Hematopoietic multipotent progenitor cell treated with erythropoietin and hydrocortisone succinate and interleukin-3 and kit ligand, for 15 days (in vitro differentiated cells): ENCODE measurements at places on chromosomes 6 and 20.

DNA sequence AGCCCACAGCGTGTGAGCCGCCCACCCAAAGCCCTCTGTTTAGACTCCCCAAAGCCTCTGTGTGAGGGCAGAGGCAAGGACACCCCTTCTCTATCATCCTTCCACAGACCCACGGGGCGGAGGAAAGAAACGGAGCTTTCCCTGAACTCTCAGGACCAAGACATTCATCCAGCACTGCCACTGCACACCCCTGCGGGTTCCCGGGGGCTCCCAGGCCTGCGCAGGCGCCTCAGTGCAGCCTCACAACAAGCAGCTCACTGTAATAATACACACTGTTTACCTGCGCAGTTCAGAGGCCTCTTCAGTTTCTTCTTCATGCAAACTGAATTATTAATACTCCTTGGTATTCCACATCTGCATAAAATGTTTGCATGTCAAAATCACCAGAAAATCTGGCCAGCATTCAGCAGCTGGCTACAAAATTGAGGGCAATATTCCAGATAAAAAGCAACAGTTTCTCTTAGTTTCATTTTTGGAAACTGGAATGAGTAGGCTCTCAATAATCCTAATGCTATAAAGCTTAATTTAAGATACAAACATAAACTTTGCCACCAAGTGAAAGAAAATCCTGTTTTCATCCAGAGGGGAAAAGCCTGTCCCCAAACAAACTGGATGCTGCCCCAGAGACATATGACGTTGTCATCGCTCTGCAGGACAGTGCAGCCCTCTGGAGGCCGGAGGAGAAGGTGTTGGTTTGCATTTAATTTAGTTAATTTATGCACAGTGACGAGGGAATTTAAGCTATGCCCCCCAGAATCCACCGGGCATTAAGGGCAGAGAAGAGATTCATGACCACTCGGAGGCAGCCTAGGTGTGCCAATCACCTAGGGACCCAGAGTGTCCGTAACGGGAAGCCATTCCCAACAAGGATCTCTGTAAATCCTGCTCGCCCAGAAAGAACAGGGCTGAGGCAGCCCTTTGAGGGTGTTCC, 45.3 kb downstream of the NINL start:
- no peak for DNase-seq

DNA sequence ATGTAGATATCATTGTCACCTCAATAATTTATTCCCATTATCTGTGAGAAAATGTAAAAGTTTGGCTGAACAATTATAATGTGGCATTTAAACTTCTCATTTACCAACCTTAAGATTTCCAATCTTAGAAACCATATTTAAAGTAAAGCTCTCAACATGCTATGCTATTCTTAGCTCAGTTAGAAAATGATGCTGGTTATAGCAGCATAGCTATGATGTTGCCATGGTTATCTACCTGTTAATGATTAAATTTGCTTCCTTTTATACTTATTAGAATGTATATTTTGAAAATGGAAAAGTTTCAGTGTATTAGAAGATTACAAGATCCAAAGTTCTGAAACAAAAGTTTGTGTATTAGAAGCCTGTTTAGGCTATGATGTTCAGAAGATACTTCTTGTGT, 110.1 kb downstream of the GPR63 start:
- no peak for DNase-seq

- no peak for DNase-seq
These were observed 1349.8 kb upstream of the GJE1 start for GRCh38 chr6:140782941-140783340.

DNA sequence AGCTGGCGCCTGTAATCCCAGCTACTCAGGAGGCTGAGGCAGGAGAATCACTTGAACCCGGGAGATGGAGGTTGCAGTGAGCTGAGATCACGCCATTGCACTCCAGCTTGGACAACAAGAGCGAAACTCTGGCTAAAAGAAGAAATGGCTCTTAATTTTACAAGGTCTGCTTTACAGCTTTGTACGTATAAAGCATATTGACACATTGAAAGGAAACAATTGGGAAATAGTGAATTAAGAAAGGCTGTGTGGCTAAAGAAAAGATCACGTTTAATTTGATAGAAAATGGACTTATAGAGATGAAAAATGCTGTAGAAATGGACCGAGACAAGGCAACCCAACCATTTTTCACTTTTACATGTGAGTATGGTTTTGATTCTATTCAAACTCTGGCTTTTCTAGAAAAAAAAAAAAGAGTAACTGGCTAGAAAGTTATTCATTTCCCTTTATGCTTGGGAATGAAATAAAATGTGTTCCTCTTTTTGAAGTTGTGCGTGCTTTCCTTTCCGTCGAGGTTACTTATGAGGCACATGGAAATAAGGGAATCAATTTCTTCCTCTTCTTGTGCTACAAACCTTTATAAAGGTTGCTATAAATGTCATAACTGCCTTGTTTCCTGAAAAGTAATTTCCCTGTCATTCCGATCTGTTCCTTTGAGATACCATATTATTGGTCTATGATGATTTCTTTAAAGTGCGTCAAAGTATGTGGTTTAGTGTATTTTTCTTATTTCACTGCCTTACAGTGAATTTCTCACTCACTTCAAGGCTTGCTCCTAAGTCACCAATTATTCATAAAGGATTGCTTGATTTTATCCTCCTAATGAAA, 29.4 kb downstream of the PFDN4 start:
- no peak for DNase-seq

- no peak for DNase-seq
These were observed 520.2 kb downstream of the DOK5 start for GRCh38 chr20:54995553-54995952.

- DNase-seq: no peak
These were observed 565.2 kb upstream of the MARCKS start for GRCh38 chr6:113291751-113292445.

DNA sequence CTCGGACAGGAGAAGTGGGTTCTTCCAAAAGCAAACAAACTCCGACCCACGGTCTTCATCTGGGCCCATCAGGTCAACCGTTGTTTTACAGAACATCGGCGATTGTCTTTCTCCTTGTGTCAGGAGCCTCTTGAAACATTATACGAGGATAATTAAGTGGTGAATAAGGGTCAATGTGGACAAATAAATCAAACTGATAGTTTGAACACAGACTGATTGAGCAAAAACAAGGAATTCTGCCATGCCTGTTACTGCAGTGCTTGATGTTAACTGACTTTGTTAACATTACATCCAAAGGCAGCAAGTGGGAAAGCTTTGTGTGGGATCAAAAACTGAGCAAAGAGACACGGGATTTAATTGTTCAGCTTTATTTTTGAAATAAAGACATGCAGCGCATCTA, 101.1 kb upstream of the IFNGR1 start:
- DNase-seq: no peak

DNA sequence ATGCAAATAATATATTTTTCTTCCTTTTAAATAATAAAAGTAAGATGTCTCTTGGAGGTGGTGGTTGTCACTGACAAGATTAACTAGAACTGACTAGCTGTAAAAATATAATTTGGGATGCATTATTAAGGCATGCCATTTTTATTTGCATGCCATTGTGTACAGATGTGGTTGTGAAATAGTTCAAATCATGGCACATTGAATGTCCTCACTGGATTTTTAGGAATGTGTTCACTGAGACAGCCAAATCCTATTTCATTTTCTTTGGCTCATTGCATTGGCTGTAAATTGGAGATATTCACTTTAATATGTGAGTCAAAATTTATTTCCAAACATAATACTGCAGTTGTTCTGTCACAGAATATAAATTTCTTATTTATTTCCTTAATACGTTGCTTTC, 62.3 kb downstream of the ESR1 start:
- DNase-seq: no peak

DNA sequence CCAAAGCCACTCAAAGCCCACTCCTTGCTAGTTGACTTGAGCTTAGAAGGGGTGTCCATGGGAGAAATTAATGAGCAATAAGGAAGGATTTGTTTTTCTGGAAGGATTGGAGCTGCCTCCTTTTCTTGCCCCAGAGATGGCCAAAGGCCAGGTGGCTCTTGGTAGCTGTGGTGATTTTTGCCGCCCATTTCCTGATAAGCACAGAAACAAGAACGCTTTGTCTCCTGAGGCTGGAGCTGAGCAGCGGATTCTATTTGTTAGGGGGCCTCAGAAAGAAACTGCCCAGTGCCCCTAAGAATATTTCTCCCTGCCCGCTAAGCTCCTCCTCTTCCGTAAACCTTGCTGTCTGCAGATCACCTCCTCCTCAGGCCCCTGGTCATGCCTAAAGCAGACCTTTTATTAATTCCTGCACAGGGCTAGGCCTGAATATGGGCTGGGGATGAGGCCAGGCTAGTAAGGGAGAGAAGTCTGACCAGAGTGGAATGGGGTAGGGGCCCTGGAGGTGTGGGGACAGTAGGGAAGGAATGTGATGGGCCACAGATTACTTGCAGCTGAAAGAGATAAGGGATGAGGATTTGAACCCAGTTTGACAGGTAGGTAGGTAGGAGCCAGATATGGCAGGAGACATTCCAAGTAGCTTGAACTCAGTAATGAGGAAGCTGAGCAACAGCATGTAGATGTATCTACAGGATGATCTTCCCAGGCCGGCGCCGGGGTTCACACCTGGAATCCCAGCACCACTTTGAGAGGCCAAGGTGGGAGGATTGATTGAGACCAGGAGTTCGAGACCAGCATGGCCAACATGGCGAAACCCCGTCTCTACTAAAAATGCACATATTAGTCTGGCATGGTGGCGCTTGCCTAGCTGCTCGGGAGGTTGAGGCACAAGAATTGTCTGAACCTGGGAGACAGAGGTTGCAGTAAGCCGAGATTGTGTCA, 71.2 kb upstream of the NAA20 start:
- DNase-seq: no peak

- no peak for DNase-seq
These were observed 7.9 kb downstream of the EXOC2 start for GRCh38 chr6:684831-685636.

GRCh38 chr6:122445274-122445673, 26.3 kb downstream of the SERINC1 start:
- no peak for DNase-seq

- peak; percentile 72 for DNase-seq
These were observed 2.0 kb downstream of the ZNF335 start for GRCh38 chr20:45969712-45970634.

DNA sequence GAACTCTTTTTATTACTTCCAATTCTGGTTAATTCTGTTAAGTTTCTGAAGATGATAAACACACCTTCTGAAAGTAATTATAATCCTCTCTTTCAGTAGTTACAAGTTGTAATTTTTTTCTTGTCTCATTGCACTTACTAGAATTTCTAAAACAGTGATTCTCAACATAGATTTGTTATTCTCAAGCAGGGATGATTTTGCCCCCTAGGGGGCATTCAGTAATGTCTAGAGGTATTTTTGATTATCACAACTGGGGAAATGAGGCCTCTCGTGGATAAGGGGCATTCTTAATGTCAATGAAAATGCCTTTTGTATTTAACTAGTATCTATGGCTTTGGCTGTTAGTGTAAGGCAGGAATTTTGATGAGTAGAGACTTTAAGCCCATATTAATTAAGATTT, 39.4 kb upstream of the MAFB start:
- no peak for DNase-seq

DNA sequence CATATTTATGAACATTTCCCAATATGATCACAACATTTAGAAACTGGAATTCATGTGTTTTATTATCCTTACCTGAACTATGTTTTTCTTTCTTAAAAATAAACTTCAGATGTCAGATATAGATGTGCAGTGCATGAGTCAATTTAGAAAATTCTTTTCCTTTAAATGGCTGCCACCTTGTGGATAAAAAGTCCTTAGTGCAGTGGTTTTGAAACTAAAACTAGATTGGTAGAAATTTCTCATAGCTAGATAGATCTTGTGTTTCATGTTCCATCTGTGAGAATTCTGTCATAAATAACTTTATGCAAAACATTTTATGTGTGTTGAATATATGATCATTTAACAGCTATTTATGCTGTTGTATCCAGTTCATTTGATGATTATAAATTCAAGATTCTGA, 134.9 kb downstream of the KLHL32 start:
- DNase-seq: peak; percentile 17

GRCh38 chr6:74434171-74434570, 738.2 kb downstream of the CD109 start:
- no peak for DNase-seq

DNA sequence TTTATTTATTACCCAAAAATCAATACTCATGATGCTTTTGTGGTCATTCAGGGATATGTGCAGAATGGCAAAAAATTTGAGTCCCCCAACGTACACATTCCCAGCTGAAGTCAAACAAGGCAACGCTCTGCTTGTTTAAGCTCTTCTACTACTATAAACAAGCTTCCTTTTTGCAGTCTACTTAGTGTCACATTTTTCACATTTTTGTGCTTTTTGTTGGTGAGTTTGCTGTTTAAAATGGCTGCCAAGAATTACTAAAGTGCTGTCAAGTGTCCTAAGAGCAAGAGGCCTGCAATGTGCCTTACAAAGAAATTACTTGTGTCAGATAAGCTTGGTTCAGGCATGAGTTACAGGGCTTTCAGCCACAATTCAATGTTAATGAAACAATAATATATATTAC, 2.1 kb downstream of the WFDC8 start:
- no peak for DNase-seq

DNA sequence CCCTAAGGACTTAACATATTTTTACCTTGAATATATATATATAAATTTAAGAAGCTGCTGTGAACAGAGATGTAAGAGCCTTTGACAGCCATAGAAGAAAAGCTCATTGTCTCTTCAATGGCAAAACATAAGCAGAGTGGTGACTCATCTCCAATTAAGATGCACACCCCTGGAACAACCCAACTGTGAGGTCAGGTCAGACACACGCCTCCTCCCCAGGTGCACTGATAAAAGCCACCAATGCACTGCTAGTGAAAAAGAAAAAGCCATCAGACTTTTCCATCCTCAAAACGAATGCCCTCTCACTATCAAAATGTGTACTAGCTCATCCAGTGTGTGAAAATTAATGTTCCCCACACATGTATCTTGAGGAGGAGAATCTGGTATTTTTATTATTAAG, 100.1 kb downstream of the SMLR1 start:
- no peak for DNase-seq

DNA sequence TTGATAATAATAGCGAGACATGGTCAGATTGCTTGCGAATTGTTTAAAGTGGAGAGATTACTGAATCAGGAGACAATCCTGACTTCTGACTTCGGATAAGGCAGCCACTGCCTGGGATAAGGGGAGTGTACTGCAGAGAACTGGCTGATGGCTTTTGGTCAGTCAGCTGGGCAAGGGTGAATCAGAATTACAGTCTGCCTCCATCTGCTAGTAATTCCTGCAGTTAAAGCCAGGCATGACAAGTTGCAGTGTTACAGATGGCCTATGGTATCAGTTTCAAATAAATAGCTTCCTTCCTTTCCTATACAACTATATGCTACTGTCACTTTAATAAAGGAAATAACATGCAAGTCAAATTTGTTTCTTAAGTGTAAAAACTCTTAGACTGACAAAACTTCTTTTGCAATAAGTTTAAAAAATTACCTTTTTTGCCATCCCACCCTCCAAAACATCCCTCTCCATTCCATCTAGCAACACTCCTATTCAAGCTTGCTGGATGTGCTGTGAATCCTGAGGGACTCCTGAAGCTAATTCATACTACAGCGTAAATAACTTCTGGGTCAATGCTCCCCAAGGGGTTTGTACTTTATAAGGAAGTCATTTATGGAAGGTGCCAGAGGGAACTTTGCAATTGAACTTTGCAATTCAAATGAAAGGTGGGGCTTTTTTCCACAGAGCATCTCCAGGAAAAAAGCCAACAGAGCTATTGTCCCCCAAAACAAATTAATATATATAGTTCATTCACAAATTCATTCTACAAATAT, 245.2 kb downstream of the ADGRB3 start:
- no peak for DNase-seq
